IMR-90 (cell line): ENCODE measurements at places on chromosomes 2 and 18.

- no peak for DNase-seq
Measured at GRCh38 chr2:116979916-116980764, 834.4 kb upstream of the DDX18 start.

DNA sequence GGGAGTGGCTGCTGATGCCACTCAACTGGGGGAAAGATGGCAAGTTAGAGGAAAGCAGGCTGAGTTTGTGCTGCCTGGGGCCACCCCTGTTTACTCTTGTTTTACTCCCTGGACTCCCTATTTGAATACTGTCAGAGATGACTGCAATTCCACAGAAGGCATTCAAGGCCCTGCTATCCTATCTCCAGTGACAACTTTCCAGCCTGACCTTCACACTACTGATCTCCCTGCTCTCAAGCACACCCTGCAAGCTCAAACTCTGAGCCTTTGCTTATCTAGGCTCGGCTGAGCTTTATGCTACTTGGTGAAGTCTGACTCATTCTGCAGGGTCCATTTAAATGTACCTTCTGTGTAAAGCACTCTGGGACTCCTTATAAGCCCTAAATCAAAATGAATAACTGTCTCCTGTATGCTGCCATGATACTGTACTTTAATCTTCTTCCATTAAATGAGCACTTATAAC lies 39.3 kb upstream of the DSG1 start:
- no peak for DNase-seq

GRCh38 chr2:230498506-230499107 lies 82.6 kb downstream of the SP100 start:
- DNase-seq = no peak

- DNase-seq = no peak
Measured at GRCh38 chr2:11398750-11399437, 54.5 kb upstream of the ROCK2 start.

- no peak for DNase-seq
Measured at GRCh38 chr2:1510176-1510575, 96.9 kb downstream of the TPO start.
